Posterior vena cava (tissue), 2 donors: ENCODE measurements at places on chromosomes 12 and 14. TPM values are rescaled to one million over a fixed set of nuclear protein-coding genes. Genes with fewer than 3 reads are reported as not detected.

Gene VRTN
- not detected for total RNA-seq

Gene SDSL
- 1.1 TPM for total RNA-seq

GRCh38 chr12:109686523-109686922 is 27.1 kb upstream of the FAM222A start:
- DNase-seq: peak; percentile 60

Gene AKAP5
- 3.1 TPM for total RNA-seq

DNA sequence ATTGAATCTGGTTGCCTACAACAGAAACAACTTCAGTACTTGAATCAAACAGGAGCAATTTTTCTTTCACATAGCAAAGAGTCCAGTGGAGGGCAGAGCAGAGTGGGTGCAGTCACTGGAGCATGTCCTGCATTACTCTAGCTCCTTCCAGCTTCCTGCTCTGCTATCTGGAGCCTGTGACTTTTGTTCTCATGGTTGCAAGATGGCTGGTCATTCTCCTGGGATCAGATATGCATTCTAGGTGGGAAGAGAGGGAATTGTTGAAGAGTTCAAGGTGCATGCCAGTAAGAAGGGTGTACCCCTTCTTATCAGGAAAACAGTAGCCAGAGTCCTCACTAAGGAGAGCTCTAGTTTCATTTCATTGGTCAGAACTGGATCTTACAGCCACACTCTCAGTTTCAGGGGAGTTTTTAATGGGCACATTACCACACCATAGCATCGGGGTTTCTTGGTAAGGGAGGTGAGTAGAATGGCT is 8.0 kb downstream of the IFT43 start:
- no peak for DNase-seq
